AML-193 (cell line): ENCODE measurements at places on chromosomes 3 and 15.

DNA sequence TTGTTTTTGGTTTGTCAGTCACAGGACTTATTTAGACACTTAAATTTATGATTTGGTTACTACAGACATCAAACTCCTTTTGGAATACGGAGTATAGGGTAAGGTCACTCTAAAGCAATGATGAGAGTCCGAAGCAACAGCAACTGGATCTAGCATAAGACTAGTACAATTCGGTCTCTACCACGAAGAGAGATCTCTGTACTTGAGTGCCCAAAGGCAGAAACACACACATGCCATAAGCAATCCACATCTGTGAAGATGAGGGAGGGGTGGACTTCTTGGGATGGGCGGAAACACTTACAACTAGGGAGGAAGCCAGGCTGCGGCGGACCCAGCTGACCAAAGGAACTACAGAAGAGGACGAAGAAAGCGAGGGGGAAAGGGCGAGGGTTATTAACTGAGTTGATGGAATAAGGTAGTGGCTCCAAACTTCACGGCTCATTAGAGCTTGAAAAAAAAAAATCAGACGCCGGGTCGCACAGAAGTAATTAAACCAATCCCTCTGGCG is 595 bp downstream of the DPH6 start:
- DNase-seq: peak; percentile 32

- DNase-seq: peak; percentile 72
Measured at GRCh38 chr3:128878556-128879124, 780 bp upstream of the ACAD9 start.

DNA sequence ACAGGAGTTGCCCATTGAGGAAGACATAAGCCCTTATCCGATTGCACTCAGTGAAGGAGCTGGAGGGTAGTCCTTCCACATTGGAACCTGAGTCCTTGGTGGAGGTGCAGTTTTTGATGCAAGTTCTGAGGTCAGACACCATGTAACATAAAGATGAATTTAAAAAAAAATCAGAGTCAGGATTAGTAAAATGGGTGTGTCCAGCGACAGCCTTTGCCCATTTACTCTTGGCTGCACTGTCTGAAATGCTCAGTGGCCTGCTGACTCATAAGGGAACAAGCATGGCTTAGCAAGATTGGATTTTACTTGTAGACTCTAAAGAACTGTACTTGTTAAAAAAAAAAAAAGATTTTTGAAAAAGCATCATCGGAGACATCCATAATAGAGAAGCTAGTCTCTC is 241.1 kb upstream of the TOPAZ1 start:
- DNase-seq: no peak

GRCh38 chr3:163632722-163633121 is 1445.6 kb downstream of the SI start:
- no peak for DNase-seq

DNA sequence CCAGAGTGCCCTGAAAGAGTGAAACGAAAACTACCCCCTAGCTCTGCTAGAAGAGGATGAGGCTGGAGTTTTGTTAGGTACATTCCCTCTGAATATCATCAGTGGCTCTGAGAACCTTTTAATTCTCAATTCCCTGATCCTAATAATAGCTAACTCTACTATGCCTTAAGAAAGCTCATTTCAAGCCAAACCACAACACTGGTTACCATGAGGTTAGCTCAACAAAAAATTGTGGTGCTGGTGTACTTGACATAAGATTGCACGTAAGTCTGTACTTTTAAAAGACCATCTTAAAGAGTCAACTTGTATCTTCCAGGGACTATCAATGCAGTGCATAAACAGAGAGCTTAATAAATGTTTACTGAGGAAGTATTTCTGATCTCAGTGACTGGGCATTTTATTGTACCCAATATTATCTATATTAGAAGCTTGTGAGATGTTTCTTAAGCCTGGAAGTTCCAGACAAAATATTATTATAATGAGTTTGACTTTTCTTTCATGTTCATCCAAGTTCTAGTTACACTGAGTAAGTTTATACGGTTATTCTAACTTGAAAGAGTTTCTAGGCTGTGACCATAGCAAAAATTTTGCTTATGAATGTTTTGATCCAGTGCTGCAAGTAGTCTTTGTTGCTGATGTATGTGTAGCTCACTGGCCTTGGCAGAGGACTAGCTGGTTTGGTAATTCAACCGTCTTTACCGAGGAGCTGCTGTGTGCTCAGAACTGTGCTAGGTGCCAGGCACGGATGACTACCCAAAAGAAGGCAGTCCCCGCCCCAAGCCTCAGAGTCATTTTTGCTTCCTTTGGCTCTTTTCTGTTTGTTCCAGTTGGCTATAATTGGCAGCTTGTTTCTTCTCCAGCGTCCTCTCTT is 334.4 kb upstream of the TRIM42 start:
- no peak for DNase-seq

- no peak for DNase-seq
Measured at GRCh38 chr3:57500506-57500905, 43.6 kb downstream of the DNAH12 start.

- no peak for DNase-seq
Measured at GRCh38 chr15:64599716-64600115, 139.3 kb downstream of the ZNF609 start.
